ENCODE measurements at places on chromosomes 7 and 10. TPM values are rescaled to one million over a fixed set of nuclear protein-coding genes. Genes with fewer than 3 reads are reported as not detected.
A peak's percentile ranks its signal among the peaks of the same experiment; 100 is the strongest.

Gene TMEM176A
- 36.9 TPM for total RNA-seq

DNA sequence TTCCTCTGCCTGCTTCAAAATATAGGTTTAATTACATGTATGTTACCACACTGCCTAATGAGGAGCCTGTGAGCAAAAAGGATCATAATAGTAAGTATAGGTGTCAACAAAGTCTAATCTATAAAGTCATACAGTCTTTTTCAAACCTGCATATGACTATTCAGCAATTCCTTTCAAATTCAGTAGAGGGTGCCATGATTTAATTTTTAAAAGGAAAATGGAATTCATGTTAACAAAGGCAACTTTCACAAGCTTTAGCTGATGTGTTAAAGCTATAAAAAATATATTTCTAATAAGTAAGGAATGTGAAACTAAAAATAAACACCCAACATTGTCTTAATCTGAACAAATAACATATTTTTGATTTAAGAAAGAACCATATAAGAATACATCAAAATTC, 52.1 kb downstream of the MPP7 start:
- no peak for DNase-seq
- no peak overlapping the region for H3K4me3 ChIP-seq
- H3K4me1 ChIP-seq = no peaks in the 10 kb centered on the region
- H3K27me3 ChIP-seq = no peaks in the 10 kb centered on the region
- no peak overlapping the region for H3K27ac ChIP-seq

Gene FXYD4
- not detected for total RNA-seq

DNA sequence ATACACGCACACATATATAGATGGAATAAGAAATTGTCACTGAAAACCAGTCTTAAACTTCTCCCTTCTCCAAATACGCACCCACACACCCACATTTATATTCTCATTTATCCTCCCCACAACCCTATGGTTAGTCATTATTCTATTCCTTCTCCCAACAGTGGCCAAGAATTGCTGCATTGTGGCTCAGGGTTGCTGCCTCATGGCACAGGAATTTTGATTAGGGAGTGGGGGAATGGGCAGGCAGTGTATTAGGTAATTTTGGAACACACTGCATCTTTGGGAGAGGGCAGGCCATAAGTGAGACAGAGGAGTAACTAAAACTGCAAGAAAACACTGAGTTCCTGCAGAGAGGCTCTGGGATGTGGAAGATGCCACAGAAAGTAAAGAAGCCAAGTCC, 35.7 kb downstream of the NAPEPLD start:
- no peaks in the 10 kb centered on the region for H3K4me1 ChIP-seq
- no peak overlapping the region for H3K4me3 ChIP-seq
- no peaks in the 10 kb centered on the region for H3K27me3 ChIP-seq

DNA sequence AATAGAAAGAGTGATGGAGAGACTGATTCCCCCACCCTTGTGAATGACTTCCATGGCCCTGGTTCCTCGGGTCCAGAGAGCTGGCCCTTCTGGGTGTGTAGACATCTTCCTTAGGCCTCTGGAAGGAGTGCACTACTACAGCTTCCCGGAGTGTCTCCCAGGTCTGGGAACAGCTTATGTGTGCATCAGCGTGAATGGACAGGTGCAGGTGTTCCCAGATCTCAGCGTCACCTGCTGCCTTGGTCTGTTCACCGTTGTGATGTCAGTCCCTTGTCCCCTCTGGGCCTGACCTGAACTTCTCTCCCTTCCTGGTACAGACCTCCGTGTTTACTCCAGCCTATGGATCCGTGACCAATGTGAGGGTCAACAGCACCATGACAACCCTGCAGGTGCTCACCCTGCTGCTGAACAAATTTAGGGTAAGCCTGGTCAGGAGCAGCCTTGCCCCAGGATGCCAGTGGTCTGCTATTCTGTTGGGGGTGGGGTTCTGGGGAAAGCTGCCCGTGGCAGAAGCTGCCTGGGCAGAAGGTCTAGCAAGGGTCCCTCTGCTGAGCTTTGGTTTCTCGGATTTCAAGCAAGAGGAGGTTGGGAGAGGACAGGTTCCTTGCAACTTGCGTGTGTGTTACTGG, 10.5 kb upstream of the DEPP1 start:
- no peaks in the 10 kb centered on the region for H3K36me3 ChIP-seq
- no peak overlapping the region for H3K4me3 ChIP-seq
- no peak overlapping the region for H3K27ac ChIP-seq
- peak; percentile 4 for DNase-seq
- H3K4me1 ChIP-seq = peaks cover 78% of the 10 kb centered on the region

DNA sequence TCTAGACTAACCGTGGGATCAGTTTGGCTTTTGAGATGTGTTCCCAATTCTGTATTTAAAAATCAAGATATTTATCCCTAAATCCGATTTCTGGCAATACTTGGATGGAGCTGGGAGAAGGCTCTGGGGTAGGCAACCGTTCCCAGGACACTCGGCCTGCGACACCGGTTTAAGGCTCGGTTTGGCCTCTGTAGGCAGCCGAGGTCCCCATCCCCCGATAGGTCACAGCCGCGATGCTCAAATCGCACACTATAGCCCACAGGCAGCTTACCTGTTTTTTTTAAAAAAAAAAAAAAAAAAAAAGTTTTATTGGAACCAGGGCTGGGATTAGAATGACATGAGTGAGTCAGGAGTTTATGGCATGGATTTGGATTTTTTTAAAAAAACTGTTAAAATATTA, 729 bp upstream of the TAF3 start:
- no peaks in the 10 kb centered on the region for H3K27me3 ChIP-seq
- H3K27ac ChIP-seq = no peak overlapping the region
- no peak for DNase-seq

Gene LAMB1
- total RNA-seq = 355 TPM

Gene SLC25A13
- 42.2 TPM for total RNA-seq

GRCh38 chr7:78218876-78219275, 420.3 kb downstream of the PHTF2 start:
- no peak overlapping the region for H3K4me3 ChIP-seq
- H3K36me3 ChIP-seq = no peaks in the 10 kb centered on the region
- no peaks in the 10 kb centered on the region for H3K27me3 ChIP-seq
- no peak overlapping the region for H3K27ac ChIP-seq
- no peak for DNase-seq
- no peaks in the 10 kb centered on the region for H3K4me1 ChIP-seq

DNA sequence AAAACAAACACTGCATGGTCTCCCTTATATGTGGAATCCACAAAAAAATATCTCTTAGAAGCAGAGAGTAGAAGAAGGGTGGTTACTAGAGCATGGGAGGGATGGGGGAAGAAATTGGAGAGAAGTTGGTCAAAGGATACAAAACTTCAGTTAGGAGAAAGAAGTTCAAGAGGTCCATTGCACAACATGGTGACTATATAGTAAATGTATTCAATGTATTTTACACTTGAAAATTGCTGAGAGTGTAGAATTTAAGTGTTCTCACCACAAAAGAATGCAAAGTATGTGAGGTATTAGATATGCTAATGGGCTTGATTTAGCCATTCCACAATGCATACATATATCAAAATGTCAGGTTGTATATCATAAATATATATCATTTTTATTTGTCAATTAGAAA, 232.0 kb upstream of the CELF2 start:
- no peak for DNase-seq
- no peaks in the 10 kb centered on the region for H3K27me3 ChIP-seq

- no peak overlapping the region for H3K4me3 ChIP-seq
- DNase-seq = no peak
- no peaks in the 10 kb centered on the region for H3K4me1 ChIP-seq
- H3K27me3 ChIP-seq = no peaks in the 10 kb centered on the region
Measured at GRCh38 chr10:51743146-51743545, 43.8 kb upstream of the CSTF2T start.

DNA sequence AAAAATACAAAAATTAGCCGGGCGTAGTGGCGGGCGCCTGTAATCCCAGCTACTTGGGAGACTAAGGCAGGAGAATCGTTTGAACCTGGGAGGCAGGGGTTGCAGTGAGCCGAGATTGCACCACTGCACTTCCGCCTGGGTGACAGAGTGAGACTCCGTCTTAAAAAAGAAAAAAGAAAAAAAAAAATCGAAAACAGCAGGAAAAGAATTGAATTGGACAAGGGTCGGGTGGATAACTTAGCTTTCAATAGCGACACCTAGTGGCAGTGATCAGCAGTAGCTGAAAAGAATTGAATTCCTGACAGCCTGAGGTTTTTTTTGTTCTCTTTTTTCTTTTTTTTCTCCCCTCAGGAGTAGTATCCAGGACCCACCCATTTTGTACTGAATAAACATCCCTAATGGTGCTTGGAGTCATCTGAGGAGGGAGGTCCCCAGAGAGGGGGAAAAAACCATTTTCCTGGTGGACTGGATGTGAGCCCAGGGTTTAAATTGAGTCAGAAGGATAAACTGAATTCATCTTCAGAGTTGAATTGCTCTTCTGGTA, 55.1 kb downstream of the CYCS start:
- no peaks in the 10 kb centered on the region for H3K4me1 ChIP-seq
- no peak overlapping the region for H3K4me3 ChIP-seq
- H3K27ac ChIP-seq = no peak overlapping the region
- no peaks in the 10 kb centered on the region for H3K27me3 ChIP-seq
- no peaks in the 10 kb centered on the region for H3K36me3 ChIP-seq

GRCh38 chr7:80839855-80840254, 79.0 kb downstream of the SEMA3C start:
- H3K27ac ChIP-seq = no peak overlapping the region
- no peak for DNase-seq
- no peaks in the 10 kb centered on the region for H3K27me3 ChIP-seq
- no peak overlapping the region for H3K4me3 ChIP-seq
- H3K4me1 ChIP-seq = peaks cover 8% of the 10 kb centered on the region

DNA sequence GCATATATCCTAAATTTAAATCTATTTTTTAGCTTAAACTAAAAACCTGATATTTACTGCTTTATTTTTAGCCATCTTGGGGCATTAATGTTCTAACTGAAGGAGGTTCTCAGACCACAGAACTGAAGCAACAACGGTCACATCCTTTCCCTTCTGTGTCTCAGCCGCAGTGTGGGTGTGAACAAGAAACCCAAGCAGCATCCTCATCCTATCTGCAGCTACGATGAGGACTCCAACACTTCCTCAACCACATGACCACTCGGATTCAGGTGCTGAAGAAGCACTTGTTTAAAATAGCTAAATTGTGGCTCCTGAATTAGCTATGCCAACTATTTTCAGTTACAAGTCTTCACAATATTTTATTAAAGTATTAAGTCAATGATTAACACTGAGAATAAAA, 5.3 kb downstream of the ESYT2 start:
- DNase-seq = no peak
- no peak overlapping the region for H3K27ac ChIP-seq
- no peaks in the 10 kb centered on the region for H3K27me3 ChIP-seq
- no peak overlapping the region for H3K4me3 ChIP-seq
- peaks cover 77% of the 10 kb centered on the region for H3K4me1 ChIP-seq

DNA sequence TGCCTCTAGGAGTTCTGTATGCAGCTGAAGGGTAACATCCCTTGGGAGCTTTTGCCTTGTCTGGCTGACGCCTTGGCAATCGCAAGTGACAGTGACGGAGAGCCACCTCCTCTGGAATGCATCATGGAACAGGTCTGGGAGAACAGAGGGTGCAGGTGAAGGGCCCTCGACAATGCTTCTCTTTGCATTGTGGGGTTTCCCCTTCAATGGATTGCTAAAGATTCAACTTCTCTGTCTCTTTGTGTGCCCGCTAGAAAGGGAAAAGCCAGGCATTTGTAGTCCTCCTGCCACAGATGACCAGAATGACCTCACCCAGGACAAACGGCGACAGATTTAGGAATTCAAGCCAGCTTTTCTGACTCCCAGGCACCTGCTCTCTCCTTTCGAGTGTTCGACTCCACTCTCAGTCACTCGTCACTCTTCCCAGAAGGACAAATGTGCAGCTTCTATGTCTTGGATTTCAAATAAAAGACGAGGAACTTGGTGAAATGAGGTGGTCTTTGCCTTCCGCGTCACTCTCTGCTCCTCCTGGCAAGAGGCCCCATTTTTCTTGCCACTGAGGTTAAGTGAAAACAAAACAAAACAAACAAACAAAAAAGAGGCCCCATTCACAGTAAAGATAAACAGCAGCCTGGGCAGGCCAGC, 26.1 kb downstream of the IL2RA start:
- no peak for DNase-seq
- H3K4me1 ChIP-seq = no peaks in the 10 kb centered on the region
- no peaks in the 10 kb centered on the region for H3K36me3 ChIP-seq

- DNase-seq = no peak
- peaks cover 4% of the 10 kb centered on the region for H3K4me1 ChIP-seq
- peak overlapping the region; percentile 46 for H3K27ac ChIP-seq
Measured at GRCh38 chr7:2710901-2711551, 23.0 kb downstream of the AMZ1 start.

GRCh38 chr7:81659697-81660395, 110.0 kb downstream of the HGF start:
- no peak overlapping the region for H3K27ac ChIP-seq
- H3K4me3 ChIP-seq = no peak overlapping the region
- H3K27me3 ChIP-seq = no peaks in the 10 kb centered on the region

DNA sequence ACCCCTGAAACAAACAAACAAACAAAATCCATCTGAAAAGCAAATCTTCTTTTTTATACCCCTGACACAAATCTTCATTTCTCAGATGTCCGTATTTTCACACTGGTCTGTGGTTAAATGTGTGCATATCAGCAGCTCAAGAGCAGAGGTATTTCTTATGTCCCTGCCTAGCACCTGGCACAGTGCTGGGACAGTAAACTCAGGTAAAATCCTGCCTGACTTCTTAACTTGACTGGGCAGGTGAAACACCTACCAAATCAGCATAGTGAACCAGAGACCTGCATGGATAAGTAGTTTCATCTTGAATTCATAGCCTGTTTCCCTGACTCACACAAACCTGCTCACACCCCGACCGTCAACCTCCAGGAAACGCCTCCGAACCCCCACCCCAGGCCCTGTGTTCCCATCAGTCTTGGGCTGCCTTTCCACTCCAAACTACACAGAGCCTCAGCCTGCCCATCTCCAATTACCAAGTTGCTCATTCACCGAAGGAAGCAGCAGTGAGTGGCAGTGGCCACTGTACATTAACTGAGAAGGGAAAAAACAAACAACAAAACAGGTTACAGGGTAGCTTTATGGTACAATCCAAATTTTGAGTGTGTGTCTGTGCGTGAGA, 109.9 kb downstream of the HECTD2 start:
- no peaks in the 10 kb centered on the region for H3K27me3 ChIP-seq
- no peak overlapping the region for H3K27ac ChIP-seq
- H3K4me1 ChIP-seq = no peaks in the 10 kb centered on the region
- H3K36me3 ChIP-seq = no peaks in the 10 kb centered on the region

- no peak for DNase-seq
- no peaks in the 10 kb centered on the region for H3K4me1 ChIP-seq
- H3K4me3 ChIP-seq = peak within 1 kb of the TSS; percentile 27
- no peaks in the 10 kb centered on the region for H3K36me3 ChIP-seq
- H3K27ac ChIP-seq = no peak within 1 kb of the TSS
- no peaks in the 10 kb centered on the region for H3K27me3 ChIP-seq
Measured at GRCh38 chr10:80356563-80356988, at the start of the genes DYDC1 and DYDC2. TSS of gene DYDC1 (minus strand) at chr10:80356755. CDS start at chr10:80352601, 4,154 bp downstream. TSS of gene DYDC2 (plus strand) at chr10:80356781. CDS start at chr10:80362444, 5,663 bp downstream.

Gene HOXA4
- 4.8 TPM for total RNA-seq

DNA sequence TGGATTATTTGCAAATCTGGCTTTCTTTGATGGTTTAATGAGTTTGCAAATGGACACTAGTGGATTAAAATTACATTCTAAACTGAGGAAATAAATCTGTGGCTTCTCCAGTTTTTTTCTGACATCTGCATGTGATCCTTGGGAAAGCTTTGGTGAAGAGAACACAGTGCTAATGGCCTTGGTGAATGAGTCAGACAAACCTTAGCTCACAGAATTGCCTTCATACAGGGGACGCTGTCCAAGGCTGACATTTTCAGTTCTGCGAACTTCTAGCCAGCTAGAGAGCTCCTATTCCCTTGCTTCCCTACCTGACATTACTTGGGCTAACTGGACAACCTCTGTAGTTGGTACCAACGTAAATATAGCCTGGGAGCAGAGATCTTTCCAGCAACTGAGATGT, 21.2 kb downstream of the BMPER start:
- no peak overlapping the region for H3K4me3 ChIP-seq
- H3K36me3 ChIP-seq = no peaks in the 10 kb centered on the region
- no peaks in the 10 kb centered on the region for H3K4me1 ChIP-seq
- no peak overlapping the region for H3K27ac ChIP-seq
